ENCODE measurements at places on chromosomes 1 and 21. TPM values are rescaled to one million over a fixed set of nuclear protein-coding genes. Genes with fewer than 3 reads are reported as not detected.

Gene GJA5
- total RNA-seq: not detected

Gene NCSTN
- 62.2 TPM for total RNA-seq

Gene RGS18
- 0.53 TPM for total RNA-seq

Gene ERRFI1
- 2.2 TPM for total RNA-seq

Gene LEMD1
- not detected for total RNA-seq
